Heart right ventricle (tissue), 16 donors: ENCODE measurements at places on chromosomes 7 and 10. TPM values are rescaled to one million over a fixed set of nuclear protein-coding genes. Genes with fewer than 3 reads are reported as not detected.

DNA sequence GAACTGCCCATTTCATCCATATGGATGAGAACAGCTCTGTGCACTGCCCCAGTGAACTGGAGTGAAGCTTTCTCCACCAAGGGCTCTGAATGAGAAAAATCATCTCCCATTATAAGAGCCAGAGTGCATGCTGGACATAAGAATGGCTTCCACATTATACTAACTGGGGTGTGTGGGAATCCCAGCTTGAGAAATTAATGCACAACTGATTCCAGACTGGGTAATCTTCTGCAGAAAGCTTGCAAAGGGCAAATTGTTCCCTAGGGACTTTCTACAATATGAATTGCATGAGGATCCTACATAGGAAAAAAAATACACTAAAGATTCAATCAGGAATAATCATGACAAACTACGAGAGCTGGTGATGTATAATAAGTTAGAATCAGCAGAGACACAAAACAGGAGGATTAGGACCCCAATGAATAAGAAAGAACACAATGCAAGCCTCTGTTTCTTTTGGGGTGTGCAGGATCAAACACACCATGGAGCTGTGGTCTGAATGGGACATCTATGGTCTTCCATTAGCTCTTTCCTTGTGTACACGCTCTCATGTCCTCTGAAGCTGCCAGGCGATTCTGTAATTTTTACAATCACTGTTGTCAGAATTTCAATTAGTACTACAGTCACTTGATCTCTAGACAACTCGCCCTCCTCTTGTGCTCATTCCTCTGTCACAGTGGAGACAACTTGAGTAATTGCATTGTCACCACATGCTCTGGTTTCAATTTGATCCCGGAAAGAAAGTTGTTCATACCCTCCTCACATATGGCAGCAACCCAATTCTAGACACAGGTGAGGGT, 1327.4 kb downstream of the GATA3 start:
- H3K27me3 ChIP-seq = peaks cover 7% of the 10 kb centered on the region
- H3K27ac ChIP-seq = no peak overlapping the region
- H3K4me3 ChIP-seq = no peak overlapping the region
- H3K4me1 ChIP-seq = no peaks in the 10 kb centered on the region

Gene HGF
- total RNA-seq = 3.3 TPM

- H3K27ac ChIP-seq = peak overlapping the region; percentile 89
- peak overlapping the region; percentile 68 for H3K4me3 ChIP-seq
- H3K27me3 ChIP-seq = no peaks in the 10 kb centered on the region
- peak; percentile 23 for DNase-seq
Observed at GRCh38 chr10:75294518-75294865, 58.7 kb upstream of the COMTD1 start.

Gene GRM3
- total RNA-seq = not detected

Gene STOX1
- 0.42 TPM for total RNA-seq

DNA sequence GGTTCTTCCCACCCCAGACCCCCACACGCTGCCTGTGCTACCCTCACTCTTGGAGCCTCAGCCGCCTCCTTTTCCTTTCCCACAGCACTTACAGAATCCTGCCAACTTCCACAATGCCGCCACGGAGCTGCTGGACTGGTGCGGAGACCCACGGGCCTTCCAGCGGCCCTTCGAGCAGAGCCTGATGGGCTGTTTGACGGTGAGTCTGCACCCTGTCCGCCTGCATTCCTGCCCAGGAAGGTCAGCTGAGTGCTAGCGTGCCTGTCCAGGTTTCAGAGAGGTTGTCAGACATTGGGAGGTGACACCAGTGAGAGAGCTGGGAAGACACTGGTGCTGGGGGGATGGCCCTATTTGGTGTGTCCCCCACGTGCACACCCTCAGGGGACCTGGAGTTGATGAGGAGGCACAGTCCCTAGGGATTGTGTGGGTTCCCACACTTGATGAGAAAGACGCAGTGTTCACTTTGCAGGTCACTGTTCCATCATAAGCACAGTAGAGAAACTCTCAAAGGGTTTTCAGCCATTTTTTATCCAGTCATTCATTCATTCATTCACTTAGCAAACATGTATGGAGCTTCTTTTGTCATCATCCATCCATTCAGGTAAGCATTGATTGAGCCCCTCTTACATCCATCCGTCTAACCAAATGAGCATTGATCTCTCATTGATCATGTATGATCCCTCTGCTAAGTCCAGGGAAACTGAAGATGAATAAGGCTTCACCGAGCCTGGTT, 138.9 kb upstream of the PPIF start:
- H3K27me3 ChIP-seq = no peaks in the 10 kb centered on the region
- H3K36me3 ChIP-seq = no peaks in the 10 kb centered on the region
- no peak overlapping the region for H3K27ac ChIP-seq
- no peak overlapping the region for H3K4me3 ChIP-seq
- peaks cover 8% of the 10 kb centered on the region for H3K4me1 ChIP-seq
- DNase-seq = no peak

DNA sequence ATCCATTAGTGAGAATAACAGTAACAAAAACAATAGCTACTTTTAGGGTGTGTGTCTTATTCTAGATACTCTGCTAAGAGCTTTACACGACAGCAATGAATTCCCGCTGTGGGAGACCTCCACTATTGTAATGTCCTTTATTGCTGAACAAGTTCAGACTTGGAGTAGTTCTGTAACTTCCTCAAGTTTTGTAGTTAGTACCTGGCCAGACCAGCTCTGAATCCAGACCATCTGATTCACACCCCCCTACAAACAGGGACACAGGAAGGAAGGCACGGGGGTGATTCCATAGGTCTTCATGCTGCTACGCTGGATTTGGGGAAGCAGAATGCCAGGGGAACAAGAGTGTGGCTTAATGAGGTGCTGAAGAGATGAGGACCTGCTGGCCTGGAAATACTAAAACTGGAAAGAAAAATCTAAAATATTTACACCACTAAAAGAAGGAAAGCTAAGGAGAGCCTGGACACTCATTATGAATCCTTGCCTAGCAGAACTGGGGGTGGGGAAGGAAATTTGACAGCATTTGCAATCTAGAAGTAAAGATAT, 194.6 kb upstream of the TMEM72 start:
- no peaks in the 10 kb centered on the region for H3K4me1 ChIP-seq
- H3K4me3 ChIP-seq = no peak overlapping the region
- no peaks in the 10 kb centered on the region for H3K36me3 ChIP-seq
- no peak overlapping the region for H3K27ac ChIP-seq
- DNase-seq = no peak
- no peaks in the 10 kb centered on the region for H3K27me3 ChIP-seq

GRCh38 chr10:8061274-8062211, 7.1 kb downstream of the GATA3 start:
- no peak overlapping the region for H3K27ac ChIP-seq
- no peak for DNase-seq
- no peaks in the 10 kb centered on the region for H3K36me3 ChIP-seq
- H3K27me3 ChIP-seq = no peaks in the 10 kb centered on the region

Gene SEC31B
- total RNA-seq = 8.6 TPM

DNA sequence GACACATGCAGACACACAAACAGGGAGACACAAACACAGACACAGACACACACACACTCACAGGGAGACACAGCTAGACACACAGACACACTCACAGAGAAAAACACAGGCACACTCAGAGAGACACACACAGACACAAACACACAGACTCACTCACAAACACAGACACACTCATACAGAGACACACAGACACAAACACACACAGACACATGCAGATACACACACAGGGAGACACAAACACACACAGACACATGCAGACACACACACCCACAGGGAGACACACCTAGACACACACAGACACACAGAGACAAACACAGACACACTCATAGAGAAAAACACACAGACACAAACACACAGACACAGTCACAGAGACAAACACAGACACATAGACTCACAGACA, 67.9 kb downstream of the ADARB2 start:
- no peak overlapping the region for H3K4me3 ChIP-seq
- DNase-seq = no peak
- H3K36me3 ChIP-seq = no peaks in the 10 kb centered on the region
- H3K4me1 ChIP-seq = no peaks in the 10 kb centered on the region
- no peaks in the 10 kb centered on the region for H3K27me3 ChIP-seq

- DNase-seq = no peak
- H3K4me1 ChIP-seq = peaks cover 3% of the 10 kb centered on the region
- H3K36me3 ChIP-seq = peaks cover 6% of the 10 kb centered on the region
- H3K27me3 ChIP-seq = no peaks in the 10 kb centered on the region
Observed at GRCh38 chr10:133418289-133418993, 6.0 kb downstream of the SPRN start.

Gene FZD1
- 4.1 TPM for total RNA-seq

Gene PPP1R3A
- total RNA-seq = 115 TPM

Gene FAM25G
- not detected for total RNA-seq

DNA sequence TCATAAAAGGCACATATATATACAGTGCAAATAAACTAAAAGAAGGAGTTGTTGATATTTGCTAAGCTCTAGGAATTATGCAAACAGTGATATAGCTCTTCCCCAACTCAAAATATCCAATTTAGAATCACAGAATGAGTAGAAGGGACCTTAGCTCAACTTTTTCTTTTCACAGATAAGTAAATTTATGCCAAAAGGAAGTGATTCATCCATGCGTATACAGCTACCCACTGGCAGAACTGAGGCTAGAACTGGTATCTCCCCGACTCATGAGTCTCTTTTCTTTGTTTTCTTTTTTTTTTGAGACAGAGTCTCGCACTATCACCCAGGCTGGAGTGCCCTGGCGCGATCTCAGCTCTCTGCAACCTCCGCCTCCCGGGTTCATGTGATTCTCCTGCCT, 54.2 kb upstream of the SVIL start:
- peaks cover 14% of the 10 kb centered on the region for H3K36me3 ChIP-seq
- H3K4me3 ChIP-seq = no peak overlapping the region
- no peak overlapping the region for H3K27ac ChIP-seq
- H3K27me3 ChIP-seq = no peaks in the 10 kb centered on the region

Gene SLC18A3
- total RNA-seq = not detected

GRCh38 chr10:69876931-69877330, 75.2 kb downstream of the COL13A1 start:
- no peak overlapping the region for H3K27ac ChIP-seq
- no peaks in the 10 kb centered on the region for H3K4me1 ChIP-seq
- H3K4me3 ChIP-seq = no peak overlapping the region

Gene ARHGAP22
- total RNA-seq = 2.9 TPM

Gene ANKRD61
- total RNA-seq = 0.25 TPM
